ENCODE measurements at places on chromosomes 1 and 21.

- DNase-seq, result no peak
Observed at GRCh38 chr21:18759751-18760161, 356.2 kb upstream of the TMPRSS15 start.

- no peak for DNase-seq
Observed at GRCh38 chr1:198363625-198364151, 176.8 kb downstream of the ATP6V1G3 start.

DNA sequence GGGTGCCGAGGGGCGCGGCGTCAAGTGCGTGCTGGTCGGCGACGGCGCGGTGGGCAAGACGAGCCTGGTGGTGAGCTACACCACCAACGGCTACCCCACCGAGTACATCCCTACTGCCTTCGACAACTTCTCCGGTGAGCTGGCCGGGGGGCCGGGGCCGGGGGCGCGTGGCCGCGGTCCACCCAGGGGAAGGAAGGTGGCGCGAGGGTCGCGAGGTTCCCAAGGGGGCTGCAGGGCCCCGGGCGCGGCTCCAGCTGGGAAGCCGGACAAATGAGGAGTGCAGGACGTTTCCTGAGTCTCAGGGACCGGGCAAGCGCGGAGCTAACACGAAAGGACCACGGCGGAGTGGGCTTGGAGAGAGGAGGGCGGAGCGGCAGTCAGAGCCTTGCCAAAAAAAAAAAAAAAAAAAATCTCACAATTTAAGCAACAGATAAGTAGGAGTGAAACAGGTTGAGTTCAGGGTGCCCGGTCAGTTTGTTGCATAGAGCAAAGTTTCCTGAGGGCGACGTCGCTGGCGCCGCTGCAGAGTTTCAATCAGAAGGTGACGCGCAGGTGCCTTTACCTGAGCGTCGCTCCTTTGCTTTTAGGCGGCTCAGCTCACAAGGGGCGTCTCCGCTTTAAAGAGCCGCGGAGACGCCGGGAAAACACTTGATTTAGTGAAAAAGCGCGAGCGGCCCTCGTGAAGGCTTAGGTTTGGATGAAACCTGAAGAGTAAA lies 750 bp downstream of the RHOU start:
- no peak for DNase-seq

DNA sequence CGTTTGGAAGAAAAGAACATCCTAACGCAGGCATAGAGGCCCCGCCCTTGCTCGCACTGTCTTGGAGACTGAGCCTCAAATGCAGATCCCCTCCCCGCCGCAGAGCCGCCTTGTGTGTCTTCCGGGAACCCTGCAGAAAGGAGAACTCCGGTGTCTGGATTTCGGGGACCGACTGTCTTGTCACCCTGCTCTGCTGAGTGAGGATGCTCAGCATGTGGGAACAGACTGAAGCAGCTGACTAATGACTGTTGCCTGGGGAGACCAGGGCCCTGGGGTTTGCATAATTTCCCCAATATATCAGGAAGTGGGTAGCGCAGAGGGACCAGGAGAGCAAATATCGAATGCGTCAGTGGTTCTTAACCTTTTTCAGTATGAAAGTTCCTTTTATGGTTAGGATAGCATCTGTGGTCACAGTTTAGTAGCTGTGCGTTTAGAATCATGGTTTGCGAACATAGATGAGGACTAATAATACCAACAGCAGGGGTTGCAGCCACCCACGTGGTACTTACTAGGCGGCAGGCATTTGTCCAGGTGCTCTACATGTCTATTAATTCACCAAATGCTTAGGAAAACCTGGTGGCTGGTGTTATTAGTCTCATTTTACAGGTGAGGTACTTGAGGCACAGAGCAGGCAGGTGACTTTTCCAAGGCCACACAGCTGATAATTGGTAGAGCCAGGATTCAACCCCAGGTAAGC lies 14.3 kb downstream of the GPR137B start:
- DNase-seq, result no peak

- DNase-seq, result no peak
Observed at GRCh38 chr1:7552402-7552801, 218.7 kb upstream of the VAMP3 start.

GRCh38 chr1:12408662-12409061 lies 178.8 kb downstream of the VPS13D start:
- DNase-seq, result no peak

GRCh38 chr1:97196825-97197516 lies 475.4 kb downstream of the PTBP2 start:
- no peak for DNase-seq

DNA sequence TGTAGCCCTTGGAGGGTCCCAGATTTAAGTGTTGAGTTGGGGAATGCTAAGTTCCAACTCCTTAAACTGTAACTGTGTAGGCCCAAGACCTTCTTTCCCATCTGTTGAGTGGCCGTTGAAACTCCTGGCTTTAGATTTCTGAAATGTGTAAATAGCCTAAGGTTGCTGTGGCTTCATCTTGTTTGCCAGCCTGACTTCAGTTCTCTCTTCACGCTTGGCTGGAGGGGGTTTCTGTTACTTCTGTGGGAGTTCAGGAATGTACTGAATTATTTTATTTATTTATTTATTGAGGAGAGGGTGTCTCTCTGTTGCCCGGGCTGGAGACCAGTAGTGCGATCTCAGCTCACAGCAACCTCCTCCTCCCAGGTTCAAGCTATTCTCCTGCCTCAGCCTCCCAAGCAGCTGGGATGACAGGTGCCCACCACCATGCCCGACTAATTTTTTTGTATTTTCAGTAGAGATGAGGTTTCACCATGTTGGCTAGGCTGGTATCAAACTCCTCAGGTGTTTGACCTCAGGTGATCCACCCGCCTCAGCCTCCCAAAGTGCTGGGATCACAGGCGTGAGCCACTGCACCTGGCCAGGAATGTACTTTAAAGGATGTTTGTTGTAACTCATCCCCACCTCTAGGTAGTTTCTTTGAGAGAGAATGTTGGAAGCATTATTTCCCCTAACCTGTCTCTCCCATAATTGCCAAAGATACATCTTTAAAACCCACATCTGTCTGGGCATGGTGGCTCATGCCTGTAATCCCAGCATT lies 5.9 kb downstream of the TTC39A start:
- no peak for DNase-seq

DNA sequence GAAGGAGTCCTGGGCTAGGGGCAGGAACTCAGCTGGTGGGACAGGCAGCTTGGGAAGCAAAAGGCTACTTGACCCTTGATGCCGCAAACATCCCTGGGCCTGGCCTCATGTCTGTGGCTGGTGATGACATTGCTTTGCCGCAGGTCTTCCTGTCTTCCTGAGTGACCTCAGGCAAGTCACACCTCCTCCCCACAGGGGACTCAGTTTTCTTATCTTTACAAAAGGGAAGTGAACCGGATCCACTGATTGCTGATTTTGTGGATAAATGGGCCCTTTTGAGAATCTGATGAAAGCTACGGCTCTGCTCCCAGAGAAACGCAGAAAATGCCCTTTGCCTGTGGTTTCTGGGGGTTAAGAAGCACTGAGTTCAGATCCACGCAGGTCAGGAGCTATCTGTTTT lies 20.7 kb downstream of the PLOD1 start:
- no peak for DNase-seq

DNA sequence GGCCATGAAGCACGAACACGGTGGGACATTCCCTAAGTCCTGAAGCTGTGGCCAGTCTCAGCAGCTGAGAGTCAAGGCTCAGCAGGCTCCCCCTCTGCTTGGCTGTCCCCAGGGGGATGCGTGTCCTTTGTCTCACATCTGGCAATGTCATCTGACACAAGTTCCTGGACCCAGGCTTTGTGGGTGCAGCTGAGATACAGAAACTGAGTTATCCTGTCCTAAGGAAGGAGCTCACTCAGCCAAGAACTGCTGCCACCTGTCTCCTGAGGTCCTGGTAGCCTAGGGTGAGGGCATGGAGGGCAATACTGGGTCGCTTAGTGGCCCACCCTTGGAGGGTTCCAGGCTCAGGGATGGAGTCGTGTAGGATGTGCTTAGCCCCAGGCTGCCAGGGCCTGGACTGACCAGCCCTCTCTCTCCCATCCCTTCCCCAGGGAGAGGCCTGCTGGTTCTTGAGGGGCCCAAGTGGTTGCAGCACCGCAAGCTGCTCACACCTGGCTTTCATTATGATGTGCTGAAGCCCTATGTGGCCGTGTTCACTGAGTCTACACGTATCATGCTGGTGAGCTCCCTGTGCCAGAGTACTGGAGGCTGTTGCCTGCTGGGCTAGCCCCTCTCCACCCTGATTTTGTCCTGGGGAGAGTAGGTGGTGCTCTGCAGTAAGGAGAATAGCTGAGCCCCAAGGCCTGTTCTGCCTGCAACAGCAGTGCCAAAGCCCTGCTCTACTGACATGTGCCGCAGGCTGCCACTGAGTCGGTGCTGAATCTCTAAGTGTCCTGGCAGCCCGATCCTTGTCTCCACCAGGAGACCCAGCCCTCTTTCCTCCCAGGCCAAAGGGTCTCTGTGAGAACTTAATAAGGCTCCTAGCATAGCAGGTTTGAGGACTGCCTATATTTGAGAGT lies 13.5 kb downstream of the CYP4B1 start:
- no peak for DNase-seq

DNA sequence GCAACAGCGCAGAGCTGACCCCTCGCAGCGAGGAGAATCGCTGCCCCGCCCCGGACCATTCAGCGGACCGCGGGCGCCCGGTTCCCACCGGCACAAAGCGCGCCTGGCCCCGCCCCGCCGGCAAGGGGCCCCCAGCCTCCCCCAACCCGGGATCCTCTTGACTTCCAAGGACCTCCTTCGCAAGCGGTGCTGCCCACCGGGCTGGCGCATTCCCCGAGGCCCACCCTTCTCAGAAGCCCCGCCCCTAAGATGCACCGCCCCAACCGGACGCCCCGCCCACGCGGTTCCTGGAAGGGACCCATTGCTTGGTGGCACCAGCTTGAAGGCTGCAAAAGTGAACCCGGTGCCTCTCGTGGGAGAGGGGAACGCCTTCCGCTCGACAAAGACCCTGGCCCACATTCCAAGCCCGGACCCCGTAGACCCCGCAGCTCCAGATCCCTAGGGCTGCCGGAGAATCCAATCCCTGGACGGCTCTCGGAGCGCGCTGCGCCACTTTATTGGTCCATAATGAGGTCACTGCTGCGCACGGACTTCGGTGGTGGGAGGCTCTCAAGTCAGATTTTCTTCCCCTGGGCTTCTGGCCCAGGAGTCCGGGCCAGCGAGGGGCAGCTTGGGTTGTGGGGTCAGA lies 2.0 kb downstream of the HES3 start:
- no peak for DNase-seq

GRCh38 chr21:34811368-34811767 lies 142.6 kb downstream of the CLIC6 start:
- no peak for DNase-seq

DNA sequence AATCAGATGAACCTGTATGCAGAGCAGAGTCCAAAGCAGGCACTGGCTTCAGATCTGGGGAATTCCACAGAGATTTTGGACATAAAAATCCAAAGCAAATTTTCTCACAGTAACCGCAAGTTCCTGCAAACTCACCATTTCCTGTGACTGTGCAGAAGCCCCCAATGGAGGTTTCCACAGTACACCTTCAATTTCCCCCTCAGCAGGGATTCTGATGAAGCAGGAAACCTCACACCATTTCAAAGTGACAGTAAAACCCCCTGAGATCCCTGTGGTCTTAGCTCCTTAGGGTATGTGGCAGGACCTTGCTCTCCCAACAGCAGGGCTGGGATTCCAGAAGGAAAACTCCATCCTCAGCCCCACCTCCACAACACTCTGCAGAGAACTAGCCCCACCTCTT lies 6.0 kb upstream of the TGFBR3 start:
- DNase-seq, result no peak

DNA sequence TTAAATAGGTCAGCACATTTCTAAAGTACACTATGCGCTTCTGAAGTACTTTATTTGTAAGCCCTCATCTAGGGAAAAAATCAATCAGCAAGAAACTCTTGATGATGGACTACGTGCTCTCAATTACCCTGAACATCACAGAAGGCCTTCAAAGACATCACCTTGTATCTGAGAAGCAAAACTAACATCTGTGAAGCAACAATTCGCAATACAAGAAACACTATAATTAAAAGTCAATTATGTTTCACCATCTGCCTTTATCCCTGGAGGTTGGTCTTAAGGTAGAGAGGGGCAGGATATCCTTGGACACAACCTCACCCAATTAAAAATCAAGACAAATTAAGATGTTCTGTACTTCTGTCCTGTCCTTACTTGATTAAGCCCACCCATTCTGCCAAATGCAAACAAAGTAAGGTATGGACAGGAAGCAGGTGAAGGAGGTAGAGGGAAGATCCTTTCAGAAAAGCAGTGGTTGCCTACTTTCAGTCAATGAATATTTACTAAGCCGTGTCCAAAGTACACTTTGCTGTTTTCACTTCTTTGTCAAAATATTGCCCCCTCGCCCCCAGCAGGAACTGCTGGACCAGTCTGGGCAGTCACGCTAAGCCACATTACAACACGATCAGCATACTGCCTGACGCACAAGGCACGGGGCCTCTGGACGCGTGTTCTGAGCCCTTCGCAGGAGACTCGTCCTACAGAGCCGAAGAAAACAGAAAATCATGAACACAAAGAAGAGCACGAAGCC lies 887 bp downstream of the SLC19A2 start:
- no peak for DNase-seq

Data from GOT3 (cell line).